Panc1 (cell line): ENCODE measurements at places on chromosomes 12 and 14.

DNA sequence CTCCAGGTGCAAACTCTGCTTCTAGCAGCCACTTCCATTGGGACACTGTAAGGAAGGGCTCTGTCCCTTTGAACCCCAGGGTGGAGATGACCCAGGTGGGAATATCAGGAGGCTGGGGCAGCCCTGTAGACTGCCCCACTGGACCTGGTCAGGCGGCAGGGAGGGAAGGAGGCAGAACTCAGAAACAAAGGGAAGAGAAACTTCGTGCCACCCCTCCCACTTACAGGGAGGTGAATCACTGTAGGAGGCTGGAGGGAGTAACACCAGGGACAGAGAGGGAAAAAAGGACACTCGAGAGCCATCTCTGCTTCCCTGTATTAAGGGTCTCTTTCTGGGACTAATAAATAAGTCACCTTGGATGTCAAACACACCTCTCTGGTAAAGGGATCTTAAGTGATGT lies 37.4 kb downstream of the ISCA2 start:
- no peak for DNase-seq
- H3K36me3 ChIP-seq = no peaks in the 10 kb centered on the region
- H3K4me3 ChIP-seq = no peak overlapping the region
- no peaks in the 10 kb centered on the region for H3K27me3 ChIP-seq
- no peaks in the 10 kb centered on the region for H3K4me1 ChIP-seq

DNA sequence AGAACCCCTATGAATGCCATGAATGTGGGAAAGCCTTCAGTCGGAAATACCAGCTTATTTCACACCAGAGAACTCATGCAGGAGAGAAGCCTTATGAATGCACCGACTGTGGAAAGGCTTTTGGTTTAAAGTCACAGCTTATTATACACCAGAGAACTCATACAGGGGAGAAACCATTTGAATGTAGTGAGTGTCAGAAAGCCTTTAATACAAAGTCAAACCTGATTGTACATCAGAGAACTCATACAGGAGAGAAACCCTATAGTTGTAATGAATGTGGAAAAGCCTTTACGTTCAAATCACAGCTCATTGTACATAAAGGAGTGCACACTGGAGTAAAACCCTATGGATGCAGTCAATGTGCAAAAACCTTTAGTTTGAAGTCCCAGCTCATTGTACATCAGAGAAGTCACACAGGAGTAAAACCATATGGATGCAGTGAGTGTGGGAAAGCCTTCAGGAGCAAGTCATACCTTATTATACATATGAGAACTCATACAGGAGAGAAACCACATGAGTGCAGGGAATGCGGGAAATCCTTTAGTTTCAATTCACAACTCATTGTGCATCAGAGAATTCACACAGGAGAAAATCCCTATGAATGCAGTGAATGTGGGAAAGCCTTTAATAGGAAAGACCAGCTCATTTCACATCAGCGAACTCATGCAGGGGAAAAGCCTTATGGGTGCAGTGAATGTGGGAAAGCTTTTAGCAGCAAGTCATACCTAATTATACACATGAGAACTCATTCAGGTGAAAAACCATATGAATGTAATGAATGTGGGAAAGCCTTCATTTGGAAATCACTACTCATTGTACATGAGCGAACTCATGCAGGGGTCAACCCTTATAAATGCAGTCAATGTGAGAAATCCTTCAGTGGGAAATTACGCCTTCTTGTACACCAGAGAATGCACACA lies 22.3 kb downstream of the ZNF268 start:
- peaks cover 15% of the 10 kb centered on the region for H3K36me3 ChIP-seq
- no peak overlapping the region for H3K4me3 ChIP-seq
- no peak for DNase-seq
- H3K4me1 ChIP-seq = no peaks in the 10 kb centered on the region
- no peaks in the 10 kb centered on the region for H3K27me3 ChIP-seq

DNA sequence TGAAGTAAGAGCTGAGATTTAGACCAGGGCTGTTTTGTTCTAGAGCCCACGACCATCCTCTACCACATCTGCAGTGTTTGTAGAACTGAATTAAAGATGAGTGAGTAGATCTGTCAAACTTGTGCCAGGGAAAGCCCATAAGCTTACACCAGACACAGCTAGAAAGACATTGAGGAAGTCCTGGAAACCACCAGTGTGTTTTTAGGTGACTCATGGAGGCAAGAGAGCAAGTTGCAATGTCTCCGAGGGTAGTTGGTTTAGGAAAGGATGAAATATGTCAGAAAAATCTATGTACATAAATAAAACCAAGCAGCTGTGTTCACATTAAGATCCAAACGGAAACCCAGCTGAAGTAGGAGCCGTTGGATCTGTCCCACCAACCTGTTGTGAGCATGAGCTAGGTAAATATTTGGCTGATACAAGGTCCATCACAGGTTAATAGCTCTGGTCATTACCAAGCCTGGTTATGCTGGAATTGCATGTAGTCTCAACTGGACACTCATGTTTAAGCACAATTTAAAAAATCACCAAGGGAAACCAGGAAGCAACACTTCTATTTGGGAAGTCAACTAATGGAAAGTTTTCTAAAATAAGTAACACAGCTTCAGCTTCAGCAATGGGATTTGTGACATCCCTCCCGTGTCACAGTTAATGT lies 49.9 kb upstream of the PLEKHG3 start:
- H3K4me1 ChIP-seq = no peaks in the 10 kb centered on the region
- no peak overlapping the region for H3K4me3 ChIP-seq
- H3K27ac ChIP-seq = no peak overlapping the region
- no peaks in the 10 kb centered on the region for H3K36me3 ChIP-seq

DNA sequence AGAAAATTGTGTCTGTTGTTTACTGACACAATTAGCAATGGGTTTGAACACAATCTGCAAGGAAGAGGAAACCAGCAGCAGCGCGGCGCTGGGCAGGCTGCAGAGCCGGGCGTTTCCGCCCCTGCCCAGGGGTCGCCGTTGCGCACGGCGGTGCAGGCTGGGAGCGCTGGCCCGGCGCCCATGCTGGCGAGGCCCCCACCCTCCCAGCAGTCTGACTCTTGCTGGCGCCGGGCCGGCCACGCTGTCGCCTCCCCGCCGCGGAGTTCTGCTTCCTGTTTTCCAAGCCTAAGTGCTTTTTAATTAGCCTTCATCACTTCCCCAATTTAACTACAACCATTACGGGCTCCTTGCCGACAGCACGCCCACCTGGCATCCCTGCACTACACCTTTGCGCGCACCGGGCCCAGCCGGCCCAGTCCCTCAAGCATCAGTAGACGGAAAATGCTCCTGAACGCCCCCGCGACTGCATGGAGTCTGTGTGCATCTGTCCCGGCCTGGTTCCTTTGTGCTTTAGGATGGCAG lies 212.1 kb downstream of the GXYLT1 start:
- H3K4me1 ChIP-seq = no peaks in the 10 kb centered on the region
- H3K4me3 ChIP-seq = peak overlapping the region; percentile 35
- H3K27ac ChIP-seq = no peak overlapping the region

- no peaks in the 10 kb centered on the region for H3K27me3 ChIP-seq
- H3K36me3 ChIP-seq = no peaks in the 10 kb centered on the region; the same call in 1 of the 2 replicates
- DNase-seq = no peak
- peaks cover 14% of the 10 kb centered on the region for H3K4me1 ChIP-seq
These were observed 1.2 kb downstream of the CDK2AP1 start for GRCh38 chr12:123270214-123271000.

GRCh38 chr14:30607156-30607780 lies 14.9 kb upstream of the SCFD1 start:
- H3K4me3 ChIP-seq = no peak overlapping the region
- H3K4me1 ChIP-seq = no peaks in the 10 kb centered on the region
- H3K27me3 ChIP-seq = no peaks in the 10 kb centered on the region
- H3K27ac ChIP-seq = no peak overlapping the region
- no peak for DNase-seq

- no peak for DNase-seq
- no peak overlapping the region for H3K27ac ChIP-seq
These were observed 136.3 kb downstream of the SOX5 start for GRCh38 chr12:23813206-23813605.

DNA sequence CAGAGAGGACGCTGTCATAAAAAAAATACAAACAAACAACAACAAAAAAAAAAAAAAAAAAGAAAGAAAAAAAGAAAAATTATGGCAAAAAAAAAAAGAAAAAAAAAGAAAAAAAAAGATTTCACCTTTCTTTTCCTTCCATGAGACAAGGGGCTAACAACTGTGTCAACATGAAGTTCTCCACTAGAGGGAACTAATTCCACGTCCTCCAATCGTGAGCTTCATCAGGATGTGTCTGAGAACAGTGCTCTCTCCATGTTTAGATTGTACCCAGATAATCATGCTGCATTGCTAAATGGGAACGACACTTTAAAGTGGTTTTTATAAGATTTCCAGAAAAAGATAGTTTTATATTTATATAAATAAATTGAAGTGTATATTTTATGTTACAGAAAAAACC lies 96.2 kb upstream of the PTPRB start:
- H3K4me1 ChIP-seq = no peaks in the 10 kb centered on the region
- no peak overlapping the region for H3K4me3 ChIP-seq
- H3K36me3 ChIP-seq = no peaks in the 10 kb centered on the region
- no peaks in the 10 kb centered on the region; the same call in 1 of the 2 replicates for H3K27me3 ChIP-seq

DNA sequence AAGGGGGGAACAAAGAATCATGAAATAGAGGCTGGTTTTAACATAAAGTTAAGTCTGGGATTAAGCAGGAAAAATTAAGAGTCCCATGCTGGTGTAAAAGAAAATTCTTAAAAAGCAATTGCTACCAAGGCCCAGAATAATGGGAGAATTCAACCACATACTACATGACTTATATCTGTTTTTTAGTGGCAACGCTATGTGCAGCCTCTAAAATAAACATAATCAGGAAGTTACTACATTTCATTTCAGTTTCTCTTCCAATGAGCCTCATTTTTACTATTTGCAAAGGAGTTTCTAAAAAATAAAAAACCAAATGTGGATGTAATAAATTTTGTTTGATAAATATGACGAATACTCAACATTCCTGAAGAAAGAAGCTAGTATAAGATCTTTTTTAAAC lies 58.1 kb downstream of the CPNE8 start:
- H3K27me3 ChIP-seq = no peaks in the 10 kb centered on the region
- DNase-seq = no peak
- H3K36me3 ChIP-seq = no peaks in the 10 kb centered on the region
- H3K4me3 ChIP-seq = no peak overlapping the region

DNA sequence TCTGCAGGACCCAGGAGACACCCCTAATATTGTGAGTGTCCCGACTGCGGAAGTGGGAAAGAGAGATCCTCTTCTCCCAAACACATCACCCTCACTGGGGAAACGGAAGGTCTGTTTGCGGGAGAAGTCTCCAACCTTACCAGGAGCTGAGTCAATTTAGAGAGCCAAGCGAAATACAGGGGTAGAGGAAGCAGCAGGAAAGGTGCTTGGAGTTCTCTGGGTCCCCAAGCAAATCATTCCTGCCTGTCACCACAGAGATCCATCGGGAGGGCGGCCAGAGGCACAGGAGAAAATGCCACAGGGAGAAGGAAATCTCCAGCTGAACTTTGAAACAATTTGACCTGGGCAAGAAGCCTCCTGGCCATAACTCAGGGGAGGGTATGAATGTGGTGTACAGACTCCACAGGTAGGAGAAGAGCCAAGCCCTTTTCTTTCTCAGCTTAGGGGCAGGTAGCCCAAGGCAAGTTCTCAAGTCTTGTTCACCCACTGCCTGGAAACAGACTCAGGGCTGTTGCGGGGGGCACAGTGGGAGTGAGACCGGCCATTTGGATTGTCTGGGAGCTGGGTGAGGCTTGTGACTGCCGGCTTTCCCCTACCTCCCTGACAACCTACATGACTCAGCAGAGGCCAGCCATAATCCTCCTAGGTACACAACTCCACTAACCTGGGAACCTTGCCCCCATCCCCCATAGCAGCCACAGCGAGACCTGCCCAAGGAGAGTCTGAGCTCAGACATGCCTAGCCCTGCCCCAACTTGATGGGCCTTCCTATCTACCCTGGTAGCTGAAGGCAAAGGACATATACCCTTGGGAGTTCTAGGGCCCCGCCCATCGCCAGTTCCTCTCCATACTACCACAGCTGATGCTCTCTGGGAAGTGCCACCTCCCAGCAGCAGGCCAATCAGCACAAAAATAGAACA lies 211.9 kb upstream of the ARHGAP5 start:
- H3K4me3 ChIP-seq = no peak overlapping the region
- no peak overlapping the region for H3K27ac ChIP-seq
- H3K36me3 ChIP-seq = no peaks in the 10 kb centered on the region

DNA sequence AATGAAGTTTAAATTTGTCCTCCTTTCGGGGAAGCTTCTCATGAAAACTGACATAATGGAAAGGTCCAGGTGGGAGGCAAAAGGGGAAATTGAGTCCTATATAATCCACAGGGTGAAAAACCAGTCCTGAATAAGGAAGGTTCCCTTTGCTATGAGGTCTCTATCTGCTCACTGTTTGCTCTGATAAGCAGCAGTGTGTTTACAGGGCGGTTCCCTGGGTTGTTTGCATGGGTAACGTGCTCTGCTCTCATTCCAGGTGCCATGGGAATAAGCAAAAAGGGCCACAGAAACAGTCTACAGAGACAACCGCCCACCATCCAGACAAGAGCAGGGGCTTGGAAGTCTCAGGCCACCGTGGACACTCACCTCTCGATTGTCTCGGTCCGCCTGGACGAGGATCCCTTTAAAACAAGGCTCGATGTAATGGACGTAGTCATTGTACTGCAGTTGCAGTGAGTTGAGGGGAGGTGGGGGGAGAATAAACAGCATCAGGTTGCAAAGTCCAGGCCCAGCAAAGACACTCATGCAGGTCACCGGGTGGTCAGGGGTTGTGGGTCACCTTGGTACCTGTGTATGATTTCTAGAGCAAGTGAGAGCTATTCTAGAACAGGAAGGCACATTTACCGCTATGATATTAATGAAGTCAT lies 32.7 kb downstream of the CACNA2D4 start:
- no peak for DNase-seq
- H3K4me3 ChIP-seq = no peak overlapping the region
- no peaks in the 10 kb centered on the region for H3K36me3 ChIP-seq
- H3K27me3 ChIP-seq = no peaks in the 10 kb centered on the region
- no peaks in the 10 kb centered on the region for H3K4me1 ChIP-seq

DNA sequence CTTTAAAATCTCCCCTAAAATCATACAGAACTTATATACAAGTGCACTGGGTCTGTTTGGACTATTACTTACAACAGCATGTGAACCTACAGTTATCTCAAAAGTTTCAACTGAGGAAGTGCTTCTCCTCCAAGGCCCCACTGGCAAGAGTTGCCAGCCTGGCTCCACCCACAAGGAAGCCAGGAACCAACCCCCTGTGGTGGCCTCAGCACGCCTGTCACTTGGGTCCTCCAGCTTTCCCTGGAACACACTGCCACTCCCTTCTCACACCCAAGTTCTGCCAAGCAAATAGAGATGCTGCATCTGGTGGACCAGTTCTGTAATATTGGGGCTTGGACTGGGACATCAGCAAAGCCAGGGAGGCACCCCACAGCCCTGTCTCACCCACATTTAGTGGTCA lies 115.4 kb downstream of the GCH1 start:
- H3K4me1 ChIP-seq = no peaks in the 10 kb centered on the region
- no peak for DNase-seq
- no peak overlapping the region for H3K27ac ChIP-seq

DNA sequence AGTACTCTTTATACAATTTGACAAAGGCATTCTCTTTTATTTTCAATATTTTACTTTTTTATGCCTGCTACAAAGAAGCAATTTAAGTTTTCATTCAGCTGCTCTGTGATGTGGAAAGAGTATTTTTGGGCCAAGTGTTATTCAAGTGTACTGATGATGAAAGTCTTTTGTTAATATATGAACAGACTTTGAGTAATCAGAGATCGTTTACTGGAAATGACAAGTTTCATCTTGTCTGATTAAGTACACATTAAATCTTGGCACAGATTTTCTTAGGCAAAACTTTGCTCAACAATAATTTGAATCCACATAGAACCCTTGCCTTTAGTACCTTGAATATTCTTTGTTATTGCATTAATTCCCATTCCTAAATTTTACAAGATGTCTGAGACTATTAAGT lies 13.3 kb upstream of the PZP start:
- H3K4me3 ChIP-seq = no peak overlapping the region
- no peaks in the 10 kb centered on the region for H3K36me3 ChIP-seq
- DNase-seq = no peak
- H3K27ac ChIP-seq = no peak overlapping the region
- no peaks in the 10 kb centered on the region for H3K27me3 ChIP-seq
